ENCODE measurements at places on chromosomes 2 and 18. TPM values are rescaled to one million over a fixed set of nuclear protein-coding genes. Genes with fewer than 3 reads are reported as not detected.
A peak's percentile ranks its signal among the peaks of the same experiment; 100 is the strongest.

TRAPPC8 gene
- 44.1 TPM for total RNA-seq

CHPF gene
- 132 TPM for total RNA-seq

PPP1R1C gene
- total RNA-seq: 23.4 TPM

ABCB11 gene
- 7.9 TPM for total RNA-seq

CPLX4 gene
- total RNA-seq: 2.4 TPM

LOXHD1 gene
- not detected for total RNA-seq

IL36A gene
- total RNA-seq: not detected

FAM110C gene
- total RNA-seq: 7.7 TPM

TEX261 gene
- 27.4 TPM for total RNA-seq

SULT1C2 gene
- total RNA-seq: 6.5 TPM

- DNase-seq: no peak
These were observed 82.9 kb downstream of the DYNAP start for GRCh38 chr18:54673936-54674335.

DNA sequence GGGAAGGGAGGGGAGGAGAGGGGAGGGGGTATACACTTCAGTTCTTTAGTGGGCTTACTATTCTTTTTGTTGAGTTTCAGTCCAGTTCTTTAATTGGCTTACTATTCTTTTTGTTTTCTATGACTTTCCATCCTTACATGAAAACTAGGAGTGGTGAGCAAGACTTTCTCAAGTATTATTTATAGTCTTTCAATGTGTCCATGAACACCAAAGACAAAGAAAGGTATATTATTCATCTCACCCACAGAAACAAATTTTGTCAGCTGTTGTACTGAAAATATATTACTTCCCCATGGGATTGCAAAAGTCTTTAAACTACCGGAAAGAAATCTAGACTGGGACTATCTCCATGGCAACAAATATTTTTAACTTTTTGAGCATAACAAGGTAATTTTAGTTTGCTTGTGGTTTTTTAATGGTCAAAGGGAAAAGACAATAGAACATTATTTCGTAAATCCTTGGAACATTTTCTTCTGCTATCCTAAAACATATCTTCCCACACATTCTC is 17.6 kb downstream of the ADAM17 start:
- DNase-seq: peak; percentile 52

- no peak for DNase-seq
These were observed 58.8 kb upstream of the NXPH2 start for GRCh38 chr2:138838851-138839620.

DNA sequence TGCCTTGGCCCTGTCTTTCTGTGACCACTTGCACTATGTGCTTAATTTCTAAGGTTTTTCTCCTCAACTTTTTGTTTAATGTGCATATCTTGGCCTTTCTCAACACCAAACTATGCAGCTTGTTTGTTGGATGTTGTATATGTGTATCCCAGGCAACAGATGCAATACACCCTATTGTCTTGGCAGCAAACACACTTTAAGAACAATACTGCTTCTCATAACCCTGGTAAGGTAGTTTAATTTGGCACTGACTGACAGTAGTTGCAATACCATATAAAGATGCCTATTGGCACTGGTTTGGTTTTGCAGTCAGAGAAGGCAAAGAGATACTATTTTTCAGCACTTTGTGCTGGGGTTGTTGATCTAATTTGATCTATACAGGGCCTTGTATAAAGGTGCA is 360.7 kb upstream of the CWC22 start:
- DNase-seq: no peak

- peak; percentile 70 for DNase-seq
These were observed 4.8 kb downstream of the TNFRSF11A start for GRCh38 chr18:62329691-62330454.

- DNase-seq: no peak
These were observed 262.9 kb upstream of the KLHL29 start for GRCh38 chr2:23121968-23122648.

- DNase-seq: no peak
These were observed 28.0 kb upstream of the PMAIP1 start for GRCh38 chr18:59871711-59872362.

DNA sequence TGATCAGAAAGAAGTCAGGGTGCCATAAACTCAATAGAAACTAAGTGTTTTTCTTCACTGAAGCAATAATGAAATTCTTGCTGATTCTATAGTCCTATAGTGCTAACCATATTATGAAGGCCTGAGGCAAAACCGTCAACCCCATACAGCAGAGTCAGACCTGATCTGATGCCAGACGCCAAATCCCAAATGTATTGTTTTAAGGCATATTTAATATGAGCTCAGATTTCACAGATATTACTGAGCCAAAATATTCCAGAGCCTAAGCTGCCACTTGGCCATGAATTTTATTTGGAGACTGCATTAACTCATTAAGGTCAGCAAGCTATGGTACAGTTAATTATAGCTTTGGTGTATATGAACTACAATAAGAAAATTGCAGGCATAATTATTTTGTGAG is 53.4 kb downstream of the SCN1A start:
- no peak for DNase-seq

DNA sequence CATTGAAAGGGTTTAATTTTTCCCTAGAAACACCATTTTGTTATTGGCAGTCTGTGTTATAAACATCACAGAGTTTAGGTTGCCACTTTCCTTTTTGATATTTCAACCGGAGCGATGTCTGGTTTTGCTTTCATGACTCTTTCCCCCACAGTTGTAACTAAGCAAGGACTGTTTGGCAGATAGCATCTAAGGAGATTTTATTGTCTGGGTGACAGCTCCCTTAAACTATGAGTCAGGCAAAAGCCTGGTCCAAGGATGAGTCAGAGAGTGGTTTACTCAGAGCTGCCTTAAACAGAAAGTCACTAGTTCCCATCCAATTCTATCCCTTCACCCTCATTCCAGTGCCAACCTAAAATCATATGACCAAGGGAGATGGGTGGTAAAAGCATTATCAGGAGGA is 341.6 kb upstream of the VWC2L start:
- peak; percentile 93 for DNase-seq

DNA sequence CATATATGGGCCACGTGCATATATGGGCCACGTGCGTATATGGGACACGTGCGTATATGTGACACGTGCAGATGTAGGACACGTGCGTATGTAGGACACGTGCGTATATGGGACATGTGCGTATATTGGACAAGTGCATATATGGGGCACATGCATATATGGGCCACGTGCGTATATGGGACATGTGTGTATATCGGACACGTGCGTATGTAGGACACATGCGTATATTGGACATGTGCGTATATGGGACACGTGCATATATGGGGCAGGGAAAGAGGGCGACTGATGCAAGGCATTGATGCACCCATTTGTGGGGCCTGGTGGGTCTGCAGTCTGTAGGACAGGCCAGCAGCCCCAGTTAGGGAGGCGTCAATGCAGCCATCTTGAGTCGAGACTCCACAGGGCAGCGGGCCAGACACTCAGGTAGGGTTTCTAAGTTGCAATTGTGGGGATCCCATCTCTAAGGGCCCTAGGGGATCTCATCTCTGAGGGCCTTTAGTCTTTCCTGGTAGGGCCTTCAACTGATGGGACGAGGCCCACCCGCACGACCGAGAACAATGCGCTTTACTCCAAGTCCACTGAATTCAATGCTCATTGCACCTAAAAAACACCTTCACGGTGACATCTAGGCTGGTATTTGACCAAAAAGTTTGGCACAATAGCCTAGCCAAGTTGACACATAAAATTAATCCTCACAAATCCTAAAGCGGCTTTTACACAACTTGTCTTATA is 92.3 kb upstream of the ZNF516 start:
- DNase-seq: no peak

DNA sequence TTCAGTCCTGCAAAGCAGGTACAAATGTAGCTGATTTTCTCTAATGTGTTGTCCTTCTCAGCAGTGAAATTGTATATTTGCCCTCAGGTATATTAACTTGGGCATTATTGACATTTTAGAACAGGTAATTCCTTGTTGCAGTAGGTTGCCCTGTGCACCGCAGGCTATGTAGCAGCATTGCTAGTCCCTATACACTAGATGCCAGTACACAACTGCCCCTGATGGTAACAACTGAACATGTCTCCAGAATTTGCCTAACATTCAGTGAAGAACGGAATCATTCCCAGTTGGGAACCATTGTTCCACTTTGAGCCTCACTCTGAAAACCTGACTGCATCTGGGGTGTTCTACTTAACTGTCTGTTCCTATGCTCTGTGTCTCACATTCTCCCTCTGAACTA is 23.1 kb upstream of the TFPI start:
- DNase-seq: no peak

DNA sequence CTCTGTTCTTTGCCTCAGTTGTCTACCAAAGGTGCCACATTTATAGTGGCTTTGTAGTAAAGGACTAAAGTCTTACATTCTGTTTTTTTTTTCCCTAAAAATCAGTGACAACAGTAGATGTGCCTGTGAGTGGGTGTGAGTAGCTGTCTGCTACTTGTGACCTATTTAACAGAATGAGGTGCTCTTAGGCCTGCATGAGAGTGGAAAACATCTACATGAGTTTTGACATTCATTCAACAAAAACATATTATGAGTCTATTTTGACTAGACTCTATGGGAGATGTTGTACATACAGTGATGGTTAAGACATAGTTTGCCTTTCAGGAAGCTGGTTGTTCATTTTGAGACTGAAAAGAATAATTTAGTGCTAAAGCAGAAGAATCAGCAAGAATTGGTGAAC is 36.7 kb downstream of the IL1R2 start:
- DNase-seq: no peak

- DNase-seq: no peak
These were observed 412.4 kb upstream of the LRATD1 start for GRCh38 chr2:14220101-14220500.

DNA sequence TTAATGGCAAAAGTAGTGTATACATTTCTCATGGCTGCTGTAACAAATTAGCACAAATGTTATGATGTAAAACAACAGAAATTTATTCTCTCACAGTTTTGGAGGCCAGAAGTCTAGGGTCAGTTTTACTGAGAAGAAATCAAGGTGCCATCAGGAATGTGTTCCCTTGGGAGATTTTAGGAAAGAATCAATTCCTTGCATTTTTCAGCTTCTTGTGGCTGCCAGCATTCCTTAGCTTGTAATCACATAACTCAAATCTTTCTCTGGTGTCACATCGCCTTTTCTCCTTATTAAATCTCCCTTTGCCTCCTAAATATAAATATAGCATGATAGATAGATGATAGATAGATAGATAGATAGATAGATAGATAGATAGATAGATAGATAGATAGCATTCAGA is 307.0 kb upstream of the REG3G start:
- DNase-seq: no peak

DNA sequence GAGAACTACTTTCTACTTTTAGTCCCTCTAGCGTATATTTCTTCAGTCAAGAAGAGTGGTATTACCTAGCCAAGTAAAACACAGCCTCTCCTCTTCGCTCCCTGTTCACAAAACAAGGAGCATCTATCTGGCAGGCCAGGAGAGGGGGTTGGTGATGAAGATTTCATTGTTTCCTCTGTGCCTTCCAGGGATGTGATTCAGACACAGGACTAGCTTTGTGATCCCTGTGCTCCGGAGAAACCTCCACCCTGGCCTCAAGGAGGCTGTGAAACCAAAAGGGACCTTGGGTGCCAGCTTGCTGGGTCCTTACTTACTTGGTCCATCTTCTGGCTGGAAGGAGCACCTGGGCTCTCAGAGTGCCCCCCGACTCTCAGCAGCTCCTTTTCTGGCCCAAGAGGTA is 5.7 kb downstream of the RHOB start:
- no peak for DNase-seq

DNA sequence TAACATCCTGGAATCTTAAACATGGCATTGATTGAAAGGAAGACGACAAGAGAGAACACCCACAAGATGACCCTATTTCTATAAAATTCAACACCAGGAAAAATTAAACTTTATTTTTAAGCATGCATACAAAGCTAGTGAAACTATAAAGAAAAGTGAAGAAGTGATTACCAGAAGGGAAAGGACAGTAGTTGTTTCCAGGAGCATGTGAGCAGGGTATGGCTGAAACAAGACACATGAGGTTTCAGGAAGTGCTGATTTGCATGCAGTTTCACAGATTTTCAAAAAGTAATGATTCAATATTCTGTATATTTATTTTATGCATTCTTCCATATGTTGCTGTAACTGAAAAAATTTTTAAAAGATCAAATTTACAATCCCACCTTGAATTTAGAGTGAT is 24.6 kb upstream of the DAW1 start:
- no peak for DNase-seq

DNA sequence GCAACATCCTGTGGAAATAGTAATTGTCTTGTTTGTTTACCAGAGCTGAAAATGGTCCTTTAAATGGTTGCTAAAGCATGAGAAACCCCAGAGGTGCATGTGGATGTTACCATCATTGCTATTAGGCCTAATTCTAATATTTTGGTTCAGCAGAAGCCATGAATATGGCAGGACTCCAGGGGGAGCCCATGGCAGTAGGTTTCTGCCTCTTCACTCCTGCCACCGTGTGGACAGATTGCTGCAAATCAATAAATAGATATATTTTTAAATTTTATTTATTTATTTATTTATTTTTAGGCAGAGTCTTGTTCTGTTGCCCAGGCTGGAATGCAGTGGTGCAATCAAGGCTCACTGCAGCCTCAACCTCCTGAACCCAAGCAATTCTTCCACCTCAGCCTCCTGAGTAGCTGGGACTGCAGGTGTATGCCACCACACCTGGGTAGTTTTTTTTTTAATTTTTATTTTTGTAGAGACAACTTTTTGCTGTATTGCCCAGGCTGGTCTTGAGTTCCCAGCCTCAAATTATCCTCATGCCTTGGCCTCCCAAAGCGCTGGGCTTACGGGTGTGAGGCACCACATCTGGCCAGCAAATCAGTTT is 54.9 kb upstream of the CAPN13 start:
- DNase-seq: peak; percentile 74

- DNase-seq: no peak
These were observed 89.8 kb downstream of the INO80D start for GRCh38 chr2:205996161-205996560.

GRCh38 chr18:34999756-35000289 is 41.4 kb upstream of the MAPRE2 start:
- DNase-seq: peak; percentile 6

GRCh38 chr2:118013221-118013723 is 598 bp downstream of the CCDC93 start:
- DNase-seq: peak; percentile 12

GRCh38 chr2:229660951-229661350 is 53.4 kb downstream of the DNER start:
- DNase-seq: no peak

DNA sequence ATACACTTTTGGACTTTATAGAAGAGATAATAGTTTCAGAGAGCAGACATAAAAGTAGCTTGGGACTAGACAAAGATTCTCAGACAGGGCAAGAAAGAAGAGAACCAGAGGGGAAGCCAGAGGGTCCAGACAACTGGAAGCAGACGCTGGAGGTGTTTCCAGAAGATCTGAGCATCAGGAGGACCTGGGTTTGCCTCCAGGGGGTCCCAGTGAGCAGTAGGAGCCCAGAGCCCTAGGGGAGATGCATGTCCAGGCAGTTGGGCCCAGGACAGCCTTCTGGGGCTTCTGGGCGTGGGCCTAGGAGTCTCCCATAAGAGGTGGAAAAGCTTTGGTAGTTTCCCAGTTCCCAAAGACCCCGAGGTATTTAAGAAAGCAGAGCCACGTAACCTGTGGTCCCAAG is 251.2 kb upstream of the ID2 start:
- no peak for DNase-seq

All from umbilical cord (tissue), 2 donors.